Neural crest cell (in vitro differentiated cells): ENCODE measurements at places on chromosomes 16 and 17. TPM values are rescaled to one million over a fixed set of nuclear protein-coding genes. Genes with fewer than 3 reads are reported as not detected.

DNA sequence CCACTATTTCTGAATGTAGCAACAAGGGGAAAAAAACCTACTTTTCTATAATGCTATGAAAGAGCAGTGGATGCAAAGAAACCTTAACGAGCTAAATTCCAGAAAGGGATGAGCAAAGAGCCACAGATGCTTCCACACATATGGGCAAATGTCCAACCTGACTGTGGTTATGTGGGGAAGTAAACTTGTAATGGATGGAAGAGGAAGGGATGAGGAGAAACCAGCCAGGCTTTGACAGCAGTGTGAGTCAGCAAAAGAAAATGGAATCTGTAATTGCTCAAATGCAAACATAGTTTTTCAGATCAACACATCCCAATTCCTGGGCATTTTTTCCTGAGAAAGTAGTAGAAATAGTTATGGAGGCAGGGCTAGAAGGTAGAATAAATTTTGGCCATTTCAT, 204.8 kb upstream of the CPHXL start:
- DNase-seq = no peak

GRCh38 chr16:9115277-9115676, 23.8 kb downstream of the HAPSTR1 start:
- DNase-seq = no peak

DNA sequence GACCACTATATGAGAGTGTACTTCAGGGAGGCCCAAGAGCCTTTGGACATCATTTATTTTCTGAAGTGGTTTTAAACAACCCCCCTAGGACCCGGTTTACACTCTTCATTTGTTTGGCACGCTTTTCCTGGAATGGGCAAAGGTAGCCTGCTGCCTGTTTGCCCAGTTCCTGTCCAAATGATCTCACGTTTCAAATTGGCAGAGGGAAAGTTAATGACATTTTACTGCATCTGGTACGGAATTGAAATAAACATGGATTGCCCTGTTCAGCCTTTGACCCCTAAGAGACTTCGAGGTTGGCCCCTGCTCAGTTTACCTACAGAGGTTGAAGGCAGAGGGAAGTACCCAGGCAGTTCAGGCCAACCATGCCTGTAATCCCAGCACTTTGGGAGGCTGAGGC, 5.8 kb upstream of the RPRML start:
- no peak for DNase-seq

DNA sequence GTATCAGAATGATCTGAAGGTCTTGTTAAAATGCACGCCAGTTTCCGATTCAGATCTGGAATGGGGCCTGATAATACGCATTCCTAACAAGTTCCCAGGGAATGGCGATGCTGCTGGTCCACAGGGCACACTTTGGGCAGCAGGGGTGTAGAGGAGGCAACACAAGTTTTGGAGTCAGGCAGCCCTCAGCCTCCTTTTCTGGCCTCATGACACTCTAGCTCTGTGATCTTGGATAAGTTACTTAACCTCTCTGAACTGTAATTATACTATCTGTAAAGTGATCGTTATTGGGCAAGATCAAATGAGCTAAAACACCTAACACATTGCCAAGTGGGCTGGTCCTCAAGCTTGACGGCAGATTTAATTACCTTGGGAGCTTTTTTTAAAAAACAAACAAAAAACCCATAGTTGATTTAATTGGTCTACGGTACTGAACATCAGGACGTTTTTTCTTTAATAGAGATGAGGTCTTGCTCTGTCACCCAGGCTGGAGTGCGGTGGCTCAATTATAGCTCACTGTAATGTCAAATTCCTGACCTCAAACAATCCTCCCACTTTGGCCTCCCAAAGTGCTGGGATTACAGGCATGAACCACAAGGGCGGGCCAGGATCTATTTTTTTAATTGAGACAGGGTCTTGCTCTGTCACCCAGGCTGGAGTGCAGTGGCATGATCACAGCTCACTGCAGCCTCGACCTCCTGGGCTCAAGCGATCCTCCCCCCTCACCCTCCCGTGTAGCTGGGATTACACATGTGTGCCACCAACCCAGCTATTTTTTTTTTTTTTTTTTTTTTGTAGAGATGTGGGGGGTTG, 10.0 kb upstream of the MRPS23 start:
- DNase-seq = no peak

DNA sequence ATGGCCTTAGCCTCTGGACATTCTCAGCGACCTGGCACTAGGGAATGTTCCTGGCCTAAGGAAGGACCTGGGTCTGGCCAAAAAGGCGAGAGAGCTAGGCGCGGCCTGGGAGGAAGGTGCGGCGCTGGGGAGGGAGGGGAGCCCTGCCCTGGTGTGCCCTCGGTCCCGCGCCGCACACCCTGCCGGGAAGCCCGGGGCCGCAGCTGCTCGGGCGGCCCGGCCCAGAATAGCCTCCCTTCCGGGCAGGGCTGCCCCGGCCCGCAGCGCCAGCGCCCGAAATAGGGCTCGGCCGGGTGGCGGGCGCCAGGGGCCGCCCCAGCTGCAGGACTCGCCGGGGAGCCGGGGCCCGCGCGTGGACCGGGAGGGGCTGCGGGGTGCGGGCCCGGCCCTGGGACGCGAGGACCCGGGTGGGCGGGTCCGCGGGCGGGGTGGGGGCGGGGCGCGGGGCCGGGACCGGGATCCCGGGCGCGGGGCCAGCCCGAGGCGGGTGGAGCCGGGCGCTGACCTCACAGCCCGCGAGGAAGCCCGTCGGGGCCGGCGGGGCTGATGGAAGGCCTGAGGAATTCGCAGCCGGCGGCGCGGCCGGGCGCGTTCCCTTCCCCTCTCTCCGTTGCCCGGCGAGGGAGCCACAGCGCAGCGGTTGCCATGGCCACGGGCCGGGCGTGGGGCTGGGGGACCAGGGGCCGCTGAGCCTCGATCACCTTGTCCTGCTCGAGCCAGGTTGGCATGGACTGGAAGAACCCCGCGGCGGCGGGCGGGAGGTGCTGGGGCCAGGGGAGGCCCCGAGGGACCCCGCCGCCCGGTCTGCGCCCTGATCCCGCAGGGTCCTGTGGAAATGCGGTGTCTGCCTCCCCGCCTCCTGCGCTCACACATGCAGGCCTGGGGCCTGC, 18.1 kb downstream of the SOCS3 start:
- peak; percentile 44 for DNase-seq

DNA sequence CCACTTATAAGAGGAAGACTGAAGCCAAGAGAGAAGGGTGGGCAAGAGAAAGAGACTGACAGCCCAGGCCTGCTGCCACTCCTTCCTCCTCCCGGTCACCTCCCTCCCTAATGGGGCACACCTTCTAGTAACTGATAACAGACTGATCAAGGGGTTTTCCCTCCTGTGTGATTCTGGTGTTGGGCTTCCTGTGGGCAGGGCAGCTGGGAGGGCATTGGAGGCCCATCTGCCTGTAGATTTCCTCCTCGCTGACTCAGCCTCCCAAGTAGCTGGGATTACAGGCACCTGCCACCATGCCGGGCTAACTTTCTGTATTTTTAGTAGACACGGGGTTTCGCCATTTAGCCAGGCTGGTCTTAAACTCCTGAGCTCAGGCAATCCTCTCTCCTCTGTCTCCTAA, 16.2 kb downstream of the CA4 start:
- no peak for DNase-seq

DNA sequence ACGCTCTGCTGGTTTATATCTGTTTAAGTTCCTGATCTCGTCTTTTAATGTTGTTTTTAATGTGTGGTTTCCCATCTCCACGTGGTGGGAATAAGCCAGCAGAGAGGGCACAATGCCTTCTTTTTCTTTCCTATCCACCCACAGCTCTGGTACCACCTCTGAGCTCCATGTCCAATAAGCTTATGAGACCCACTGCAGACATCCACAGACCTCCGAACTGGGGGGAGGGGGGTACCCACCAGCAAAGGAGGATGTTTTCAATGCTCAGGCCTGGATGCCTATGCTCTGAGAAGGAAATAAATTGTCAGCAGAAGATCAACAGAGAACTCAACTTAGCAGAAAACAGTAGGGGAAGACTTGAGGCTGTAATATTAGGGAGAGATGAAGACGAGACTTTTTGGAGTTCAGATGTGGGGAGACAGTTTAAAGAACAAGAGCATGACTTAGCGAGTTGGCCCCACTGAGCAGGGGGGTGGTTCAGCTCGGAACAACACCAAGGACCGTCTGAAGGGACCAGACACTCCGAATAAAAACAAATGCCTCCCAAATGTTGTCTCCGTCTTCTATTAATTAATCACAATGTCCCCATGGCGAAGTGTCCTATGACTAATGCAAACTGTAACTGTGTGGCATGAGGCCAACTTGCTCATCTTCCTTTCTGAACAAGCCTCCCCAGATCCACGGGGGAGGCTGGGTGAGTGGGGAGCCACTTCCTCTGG, 62.7 kb downstream of the GAS7 start:
- no peak for DNase-seq

DNA sequence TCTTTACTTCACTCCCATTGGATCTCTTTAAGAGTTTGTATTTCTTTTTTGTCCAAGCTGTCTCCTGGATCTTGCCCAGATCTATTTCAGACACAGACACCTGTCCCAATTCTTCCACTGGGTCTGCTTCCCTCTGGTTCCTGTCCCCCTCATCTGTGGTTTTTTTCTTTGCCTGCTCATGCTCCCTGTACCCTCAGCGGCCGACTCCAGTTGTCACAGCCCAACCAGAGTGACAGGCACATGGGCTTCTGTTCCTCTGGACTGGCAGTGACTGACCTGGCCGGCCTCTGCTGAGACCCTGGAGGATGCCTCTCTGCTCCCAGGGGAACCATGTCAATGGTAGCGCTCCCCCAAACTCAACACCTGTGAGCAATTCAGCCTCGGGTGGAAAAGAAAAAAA, 142.6 kb downstream of the WSCD1 start:
- DNase-seq = no peak

DNA sequence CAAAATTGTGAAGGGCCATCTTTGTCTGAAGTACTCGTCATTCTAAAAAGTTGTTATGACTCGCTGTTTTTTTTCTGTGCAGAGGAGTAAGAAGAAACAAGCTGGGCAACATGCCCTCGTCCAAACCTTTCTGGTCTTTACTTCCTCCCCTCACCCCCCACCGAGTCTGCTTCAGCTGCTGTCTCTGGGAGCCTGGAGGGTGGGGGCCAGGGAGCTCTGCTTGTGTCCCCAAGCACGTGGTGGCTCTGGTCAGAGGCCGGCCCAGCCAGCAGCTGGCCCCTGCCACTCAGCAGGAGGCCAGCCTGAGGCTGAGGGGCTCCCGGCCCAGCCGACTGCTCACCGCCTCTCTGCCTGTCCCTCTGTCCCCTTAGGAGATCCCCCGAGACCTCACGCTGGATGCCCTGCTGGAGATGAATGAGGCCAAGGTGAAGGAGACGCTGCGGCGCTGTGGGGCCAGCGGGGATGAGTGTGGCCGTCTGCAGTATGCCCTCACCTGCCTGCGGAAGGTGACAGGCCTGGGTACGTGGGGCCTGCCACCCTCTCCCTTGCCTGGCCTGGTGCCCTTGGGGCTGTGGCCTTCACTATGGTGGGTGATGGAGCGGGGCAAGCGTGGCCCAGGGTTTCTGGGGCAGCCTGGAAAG, 53.7 kb upstream of the LGALS9 start:
- peak; percentile 13 for DNase-seq

DNA sequence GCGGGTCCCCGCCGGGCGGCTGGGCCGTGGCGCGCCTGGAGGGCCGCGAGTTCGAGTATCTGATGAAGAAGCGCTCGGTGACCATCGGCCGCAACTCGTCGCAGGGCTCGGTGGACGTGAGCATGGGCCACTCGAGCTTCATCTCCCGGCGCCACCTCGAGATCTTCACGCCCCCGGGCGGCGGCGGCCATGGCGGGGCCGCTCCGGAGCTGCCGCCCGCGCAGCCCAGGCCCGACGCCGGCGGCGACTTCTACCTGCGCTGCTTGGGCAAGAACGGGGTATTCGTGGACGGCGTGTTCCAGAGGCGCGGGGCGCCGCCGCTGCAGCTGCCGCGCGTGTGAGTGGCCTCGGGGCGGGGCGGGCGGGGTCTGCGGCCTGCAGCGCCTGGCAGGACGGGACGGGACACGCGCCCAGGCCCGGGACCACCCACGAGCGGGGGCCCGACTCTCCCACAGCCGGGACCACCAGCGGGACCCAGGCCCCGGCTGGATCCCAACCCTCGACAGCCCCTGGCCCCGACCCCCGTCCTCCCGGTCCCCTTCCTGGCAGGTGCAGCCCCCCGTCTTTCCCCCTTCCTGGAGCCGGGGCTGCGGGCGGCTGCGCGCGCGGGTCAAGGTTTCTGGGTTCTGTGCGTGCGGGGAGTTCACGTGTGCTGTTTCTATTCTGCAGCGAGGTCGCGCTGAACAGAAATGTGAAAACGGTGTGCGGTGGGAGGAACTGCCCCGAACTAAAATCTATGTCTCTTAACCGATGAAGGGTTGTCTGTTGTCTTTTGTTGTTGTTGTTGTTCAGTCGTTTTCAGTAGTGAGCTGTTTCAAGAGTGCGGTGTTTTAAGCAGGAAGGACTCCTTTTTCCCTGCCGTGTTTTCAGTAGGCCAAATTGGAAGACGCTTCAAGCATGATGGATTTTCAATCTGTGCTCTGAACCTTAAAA, 705 bp downstream of the FOXK2 start:
- DNase-seq = peak; percentile 18

DNA sequence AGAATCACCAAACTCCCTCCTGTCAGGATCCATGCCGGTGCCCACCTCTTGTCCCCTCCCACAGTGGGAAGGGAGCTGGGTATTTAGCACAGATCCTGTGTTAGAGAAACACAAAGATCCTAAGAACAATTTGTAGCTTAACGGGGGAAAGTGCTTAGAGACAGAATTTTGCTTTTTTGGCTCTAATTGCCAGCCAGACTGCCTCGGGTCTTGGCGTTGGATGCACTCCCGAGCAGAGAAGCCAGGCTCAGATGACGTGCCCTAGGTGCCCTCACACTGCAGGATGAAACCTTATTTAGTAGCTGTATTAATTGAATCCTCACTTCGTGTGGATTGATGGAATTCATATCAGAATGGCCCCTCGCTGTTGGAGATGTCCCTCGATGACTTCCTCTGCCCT, 22.5 kb upstream of the MAF start:
- DNase-seq = no peak

- DNase-seq = no peak
These were observed 7.1 kb downstream of the FZD2 start for GRCh38 chr17:44564429-44564828.

- peak; percentile 76 for DNase-seq
These were observed at the start of gene TEKT3 for GRCh38 chr17:15341385-15341849. TEKT3 (minus strand) TSS chr17:15341597; CDS start chr17:15331585, 10,012 bp downstream.

DNA sequence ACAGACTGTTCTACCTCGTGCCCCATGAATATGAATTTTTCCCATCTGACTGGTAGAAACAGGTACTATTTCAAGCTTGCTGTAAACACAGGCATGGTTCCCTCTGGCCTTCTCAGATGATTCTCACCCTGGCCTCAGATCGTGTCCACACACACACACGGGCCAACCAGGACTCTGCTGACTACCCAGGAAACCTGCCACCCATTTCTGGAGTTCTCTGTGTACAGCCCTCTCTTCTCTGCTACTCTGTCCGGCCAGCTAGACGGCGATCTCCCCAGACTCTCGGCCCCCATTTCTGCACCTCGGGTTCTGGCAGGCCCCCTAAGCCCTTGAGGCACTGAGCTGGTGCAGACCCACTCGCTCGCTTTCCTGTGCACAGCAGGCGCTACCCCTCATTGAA, 31.2 kb downstream of the RPA1 start:
- no peak for DNase-seq

- DNase-seq = no peak
These were observed 135.5 kb upstream of the MYOCD start for GRCh38 chr17:12530161-12530560.

Gene P2RX5
- total RNA-seq = 0.61 and 1.6 TPM in 2 replicates

Gene RBL2
- total RNA-seq = 28.6 and 29.8 TPM in 2 replicates

Gene ZNF629
- total RNA-seq = 41.0 and 41.4 TPM in 2 replicates
